ENCODE measurements at places on chromosomes 2 and 18.

DNA sequence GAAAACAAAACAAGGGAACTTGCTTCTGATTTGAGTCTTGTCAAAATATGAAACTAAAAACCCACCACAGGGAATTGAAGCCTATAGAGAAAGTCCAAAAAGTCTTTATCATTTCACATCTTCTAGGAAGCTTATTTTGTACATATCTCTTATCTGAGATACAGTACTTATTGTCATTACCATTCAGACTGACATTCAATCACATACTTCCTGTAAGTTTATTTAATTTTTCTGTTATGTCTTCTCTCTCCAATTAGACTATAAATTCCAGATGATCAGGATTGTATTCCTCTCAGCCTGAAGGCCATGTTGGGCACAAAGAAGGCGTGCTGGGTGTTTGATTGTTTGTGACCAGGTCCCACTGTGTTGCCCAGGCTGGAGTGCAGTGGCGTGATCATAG lies 59.2 kb downstream of the METTL4 start:
- ATAC-seq, result no peak

- ATAC-seq, result peak; percentile 55
Measured at GRCh38 chr2:16671760-16672159, 6.1 kb upstream of the CYRIA start.

DNA sequence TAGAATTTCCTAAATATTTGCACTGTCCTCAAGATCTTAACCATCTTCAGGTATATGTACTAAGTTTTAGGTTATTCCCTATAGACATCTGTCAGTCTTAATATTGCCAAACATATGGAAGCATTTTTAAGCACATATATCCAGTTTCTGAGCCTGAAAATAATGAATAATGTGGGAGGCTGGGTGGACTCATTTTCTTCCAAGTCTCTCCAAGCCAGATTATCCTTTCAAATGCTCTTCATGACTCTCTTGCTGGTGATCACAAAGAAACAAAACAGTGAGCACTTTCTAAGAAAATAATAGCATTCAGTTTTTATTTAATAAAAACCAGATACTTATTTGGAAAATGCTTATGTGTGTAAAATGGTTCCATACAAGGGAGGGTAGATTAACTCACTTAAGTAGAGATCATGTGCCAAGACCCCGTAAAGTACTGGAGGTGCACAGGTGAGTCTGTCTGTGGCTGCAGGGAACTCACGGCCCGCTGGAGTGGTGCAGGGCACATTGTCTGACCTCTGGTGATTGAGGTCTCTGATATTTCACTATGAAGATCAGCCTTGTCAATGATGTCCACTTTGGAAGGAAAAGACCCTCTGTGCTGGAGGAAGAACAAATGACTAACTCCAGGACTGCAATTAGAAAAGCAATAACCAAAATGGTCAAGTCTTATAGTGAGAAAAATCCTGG lies 161.6 kb downstream of the TMEM18 start:
- ATAC-seq, result no peak

- no peak for ATAC-seq
Measured at GRCh38 chr18:44844486-44844885, 163.8 kb downstream of the SETBP1 start.

DNA sequence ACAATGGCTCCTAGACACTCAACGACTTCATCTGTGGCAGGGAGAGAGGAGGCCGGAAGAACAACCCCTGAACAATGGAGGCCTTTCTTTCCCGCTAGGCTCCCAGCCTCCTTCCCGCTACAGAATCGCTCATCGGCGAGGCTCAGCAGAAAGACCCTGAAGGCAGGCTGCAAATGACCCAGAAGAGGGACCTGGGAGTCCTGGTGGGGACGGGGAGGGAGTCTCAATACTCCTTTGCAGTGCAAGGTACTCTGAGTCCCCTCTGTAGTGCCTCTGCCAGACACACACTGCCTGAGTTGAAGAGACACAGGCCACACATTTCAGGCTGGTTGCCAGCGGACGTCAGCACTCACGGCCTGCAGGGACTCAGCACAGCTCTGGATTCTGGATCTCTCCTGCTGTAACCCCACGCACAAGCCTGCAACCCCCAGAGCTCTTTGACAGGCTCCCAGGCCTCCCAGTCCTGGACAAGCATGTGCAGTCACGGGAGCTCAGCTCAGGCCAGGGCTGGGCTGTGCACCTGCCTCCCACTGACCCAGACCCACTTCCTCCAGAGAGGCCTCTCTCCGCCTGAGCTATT lies 6.1 kb downstream of the GPR17 start:
- ATAC-seq, result no peak

All from esophagus mucosa (tissue), 1 donor.